ENCODE measurements at places on chromosomes 6 and 20. TPM values are rescaled to one million over a fixed set of nuclear protein-coding genes. Genes with fewer than 3 reads are reported as not detected.

Gene TRIM10
- not detected for total RNA-seq

GRCh38 chr6:11975353-11975977 lies 36.6 kb upstream of the HIVEP1 start:
- no peak for DNase-seq

- no peak for DNase-seq
Measured at GRCh38 chr20:20480689-20481088, 112.8 kb downstream of the INSM1 start.

DNA sequence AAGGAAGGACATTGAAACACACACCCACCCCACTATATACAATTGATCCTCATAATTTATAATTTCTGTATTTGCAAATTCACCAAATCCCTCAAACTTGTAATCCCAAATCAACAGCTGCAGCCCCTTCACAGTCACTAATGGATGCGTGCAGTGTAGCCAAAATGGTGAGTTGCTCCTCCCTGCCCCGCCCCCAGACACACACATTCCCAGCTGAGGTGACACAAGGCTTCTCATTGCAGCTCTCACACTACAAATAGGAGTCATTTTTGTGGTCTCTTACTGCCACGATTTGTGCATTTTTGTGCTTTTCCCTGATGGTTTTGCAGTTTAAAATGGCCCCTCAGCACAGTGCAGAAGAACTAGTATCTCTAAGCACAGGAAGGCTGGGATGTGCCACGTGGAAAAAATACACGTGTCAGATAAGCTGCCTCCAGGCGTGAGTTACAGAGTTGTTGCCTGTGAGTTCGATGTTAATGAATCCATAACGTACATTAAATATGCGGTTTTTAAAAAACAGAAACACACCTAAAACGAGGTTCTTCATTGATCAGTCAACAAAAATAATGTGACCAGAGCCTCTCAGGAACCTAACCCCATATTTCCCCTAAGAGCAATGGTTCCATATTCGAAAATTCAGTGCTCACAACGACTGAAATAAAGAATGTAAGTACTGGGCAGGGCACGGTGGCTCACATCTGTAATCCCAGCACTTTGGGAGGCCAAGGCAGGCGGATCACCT lies 8.2 kb downstream of the ATP9A start:
- no peak for DNase-seq
